ENCODE measurements at places on chromosomes 2 and 18.

GRCh38 chr2:104577143-104577542, 276.8 kb upstream of the POU3F3 start:
- DNase-seq, result no peak

- DNase-seq, result no peak
Observed at GRCh38 chr2:193272011-193272410, 1077.3 kb upstream of the TMEFF2 start.

GRCh38 chr18:58544616-58545337, 84.1 kb downstream of the ALPK2 start:
- DNase-seq, result no peak

DNA sequence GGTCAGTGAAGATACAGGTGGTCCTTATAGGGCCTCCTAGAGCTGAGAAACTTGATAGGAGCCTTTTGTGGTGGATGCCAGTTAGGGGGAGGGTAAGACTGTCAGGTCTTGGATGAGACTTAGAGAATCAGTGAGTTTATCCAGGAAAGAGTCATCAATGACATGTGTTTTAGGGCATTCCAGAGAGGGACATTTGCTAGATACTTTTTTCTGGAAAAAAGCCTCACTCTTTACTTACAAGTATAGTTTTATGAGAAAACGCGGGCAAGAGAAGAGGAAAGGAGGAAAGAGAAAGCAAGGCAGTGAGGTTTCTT, 24.5 kb upstream of the MSGN1 start:
- no peak for DNase-seq

DNA sequence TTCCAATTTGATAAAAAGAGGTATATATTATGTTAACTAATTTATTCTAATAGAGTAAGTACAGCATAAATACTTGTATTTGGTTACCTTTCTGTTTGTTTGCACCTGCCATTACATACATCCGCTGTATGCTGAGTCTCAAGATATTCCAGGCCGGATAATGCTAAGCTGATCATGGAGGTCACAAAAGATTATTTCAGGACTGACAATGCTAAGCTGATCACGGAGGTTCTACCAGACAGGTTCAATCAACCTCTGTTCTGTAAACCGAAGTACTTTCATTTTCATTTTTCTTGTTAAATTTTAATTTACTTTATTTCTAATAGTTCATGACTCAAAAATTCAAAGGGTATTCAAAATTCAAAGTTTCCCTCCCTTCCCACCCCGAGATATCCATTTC, 31.1 kb downstream of the PNO1 start:
- DNase-seq, result no peak

GRCh38 chr18:22900558-22901238, 32.4 kb upstream of the RBBP8 start:
- no peak for DNase-seq

DNA sequence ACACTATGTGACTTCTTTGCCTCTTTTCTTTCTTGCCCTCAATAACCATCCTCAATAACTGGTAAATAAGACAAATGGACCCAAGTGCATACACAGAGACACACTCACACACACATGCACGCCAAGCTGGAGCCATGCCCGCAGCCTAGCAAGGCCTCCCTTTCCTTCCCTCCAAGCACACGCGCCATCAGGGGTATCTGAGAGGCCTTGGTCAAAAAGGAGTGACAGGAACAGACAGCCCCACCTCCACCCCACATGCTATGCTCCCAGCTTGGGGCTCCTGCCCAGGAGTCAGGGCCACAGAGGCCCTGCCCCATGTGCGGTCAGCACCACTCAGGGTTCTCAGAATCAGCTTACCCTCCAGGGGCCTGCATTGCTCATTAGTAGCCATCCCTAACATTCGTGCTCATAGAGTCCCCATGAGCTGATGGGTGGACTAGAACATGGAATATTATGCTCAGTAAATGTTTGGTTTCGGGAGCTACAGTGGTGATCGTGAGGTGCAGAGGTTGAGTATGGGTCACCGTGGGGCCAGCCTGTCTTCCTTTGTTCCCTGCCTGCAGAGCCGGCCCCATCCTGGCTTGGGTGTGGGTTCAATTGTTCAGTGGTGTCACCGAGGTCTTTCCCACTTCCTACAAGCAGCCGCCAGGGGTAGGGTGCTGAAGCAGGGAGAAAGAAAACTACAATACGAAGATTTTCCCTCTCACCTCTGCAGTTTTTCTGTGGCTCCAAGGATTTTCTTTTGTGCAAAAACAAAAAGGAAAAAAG, 158.2 kb upstream of the RAB12 start:
- DNase-seq, result no peak

DNA sequence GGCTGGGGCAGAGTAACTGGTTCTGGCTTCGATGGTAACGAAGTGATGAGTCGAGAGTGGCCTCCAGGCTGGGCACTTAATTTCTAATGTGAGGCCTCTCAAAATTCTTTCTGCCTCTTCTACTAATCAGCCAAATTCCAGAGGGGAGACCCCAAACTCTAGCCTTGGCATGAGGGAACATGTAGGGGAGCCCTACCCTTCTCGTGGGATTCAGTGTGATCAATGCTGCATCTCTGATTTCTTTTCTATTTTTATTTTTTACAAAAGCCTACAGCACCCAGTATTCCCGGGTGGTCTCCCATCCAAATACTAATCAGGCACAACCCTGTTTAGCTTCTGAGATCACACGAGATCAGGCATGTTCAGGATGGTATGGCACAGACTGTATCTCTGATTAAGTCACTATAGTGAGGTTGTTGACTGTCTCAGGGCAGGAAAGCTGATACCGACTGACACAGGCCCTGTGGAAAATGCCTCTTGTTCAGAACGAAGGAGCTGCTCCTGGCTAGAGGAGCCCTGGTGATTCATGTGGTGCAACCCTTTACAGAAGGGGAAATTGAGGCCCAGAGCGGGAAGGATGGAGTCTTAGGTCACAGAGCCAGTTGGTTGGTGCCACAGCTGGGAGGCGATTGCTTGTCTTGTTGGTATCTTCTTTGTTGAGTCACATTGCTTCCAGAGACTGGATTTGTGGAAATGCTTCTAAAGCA, 126.3 kb upstream of the HS6ST1 start:
- no peak for DNase-seq

- no peak for DNase-seq
Observed at GRCh38 chr2:127735537-127736399, 34.5 kb downstream of the SFT2D3 start.

- no peak for DNase-seq
Observed at GRCh38 chr18:50709193-50709592, 110.6 kb downstream of the MRO start.

DNA sequence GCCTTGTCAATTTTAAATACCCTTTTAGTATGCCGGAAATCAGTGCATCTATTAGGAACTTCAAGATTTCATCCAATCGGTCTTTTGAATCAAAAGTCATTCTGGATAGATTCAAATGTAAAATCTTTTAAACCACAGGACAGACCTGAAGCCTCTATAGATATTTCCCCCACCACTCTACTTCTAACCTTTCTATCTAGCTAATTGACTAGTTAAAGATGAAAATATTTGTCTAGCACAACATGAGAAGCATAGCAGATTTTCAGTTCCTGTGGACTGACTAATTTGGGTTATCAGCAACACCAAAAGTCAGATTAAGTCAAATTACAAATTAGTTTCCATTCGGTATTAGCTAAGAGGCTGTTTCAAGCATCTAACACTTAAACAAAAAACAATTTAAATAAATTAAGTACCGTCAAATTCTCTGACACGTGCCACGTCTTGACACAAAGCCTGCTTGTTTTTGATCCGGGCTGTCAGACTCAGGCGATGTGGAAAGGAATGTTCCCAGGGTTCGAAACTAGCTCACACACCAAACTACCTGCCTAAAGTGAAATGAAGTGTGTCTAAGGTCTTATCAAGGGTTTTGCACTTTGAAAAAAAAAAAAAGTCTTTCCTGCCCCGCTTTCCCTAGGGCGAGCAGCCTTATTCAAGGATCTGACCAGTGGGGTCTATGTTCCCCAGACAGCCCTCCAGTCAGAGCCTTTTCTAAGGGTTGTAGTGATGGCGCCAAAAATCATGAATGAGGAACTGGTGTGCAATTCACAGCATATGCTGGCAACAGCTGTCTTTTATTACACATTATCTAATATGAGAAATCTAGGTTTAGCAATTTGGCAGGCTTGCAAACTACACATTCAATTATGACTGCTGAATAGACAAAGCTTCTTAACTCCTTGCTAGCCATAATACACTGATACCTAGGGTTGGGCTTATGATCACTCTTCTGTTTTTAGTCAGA, 4.7 kb downstream of the CYTIP start:
- DNase-seq, result no peak

- DNase-seq, result no peak
Observed at GRCh38 chr2:71925268-71926088, 222.2 kb downstream of the CYP26B1 start.

DNA sequence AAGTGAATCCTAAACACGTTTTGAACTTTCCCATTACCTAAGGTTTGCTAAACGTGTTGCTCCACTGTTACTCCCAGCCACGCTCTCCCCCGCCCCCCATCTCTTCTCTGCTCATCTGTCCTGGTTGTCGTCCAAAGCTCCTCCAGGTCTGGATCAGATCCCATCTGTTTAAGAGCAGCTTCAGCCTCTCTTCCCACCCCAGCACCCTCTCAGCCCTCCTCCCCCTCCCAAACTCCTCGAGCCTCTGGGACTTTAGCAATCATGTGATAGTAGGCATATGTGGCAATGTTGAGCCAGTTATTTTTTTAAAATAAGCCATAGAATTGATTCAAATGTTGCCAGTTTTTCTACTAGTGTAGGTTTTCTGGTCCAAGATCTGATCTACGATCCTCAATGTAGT, 20.0 kb upstream of the LPIN1 start:
- no peak for DNase-seq

- DNase-seq, result no peak
Observed at GRCh38 chr2:221518935-221519625, 53.0 kb downstream of the EPHA4 start.

DNA sequence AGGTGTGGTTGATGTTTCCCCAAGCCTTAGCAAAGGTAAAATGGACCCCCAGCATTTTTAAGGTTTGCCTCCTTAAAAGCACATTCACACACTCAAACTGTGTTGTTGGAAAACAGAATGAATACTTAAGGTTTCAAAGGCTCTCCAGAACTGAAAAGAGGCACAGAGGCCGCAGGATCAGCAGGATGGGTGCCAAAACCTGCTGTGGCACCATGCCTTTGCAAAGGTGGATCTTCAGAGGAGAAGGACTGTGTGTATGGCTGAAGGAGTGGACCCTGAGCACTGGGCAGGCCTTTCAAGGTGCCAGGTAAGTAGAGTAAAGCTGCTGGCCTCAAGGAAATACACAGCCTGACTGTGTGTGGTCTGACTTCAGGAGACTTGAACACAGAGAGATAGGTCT, 127.3 kb downstream of the XRCC5 start:
- DNase-seq, result no peak

DNA sequence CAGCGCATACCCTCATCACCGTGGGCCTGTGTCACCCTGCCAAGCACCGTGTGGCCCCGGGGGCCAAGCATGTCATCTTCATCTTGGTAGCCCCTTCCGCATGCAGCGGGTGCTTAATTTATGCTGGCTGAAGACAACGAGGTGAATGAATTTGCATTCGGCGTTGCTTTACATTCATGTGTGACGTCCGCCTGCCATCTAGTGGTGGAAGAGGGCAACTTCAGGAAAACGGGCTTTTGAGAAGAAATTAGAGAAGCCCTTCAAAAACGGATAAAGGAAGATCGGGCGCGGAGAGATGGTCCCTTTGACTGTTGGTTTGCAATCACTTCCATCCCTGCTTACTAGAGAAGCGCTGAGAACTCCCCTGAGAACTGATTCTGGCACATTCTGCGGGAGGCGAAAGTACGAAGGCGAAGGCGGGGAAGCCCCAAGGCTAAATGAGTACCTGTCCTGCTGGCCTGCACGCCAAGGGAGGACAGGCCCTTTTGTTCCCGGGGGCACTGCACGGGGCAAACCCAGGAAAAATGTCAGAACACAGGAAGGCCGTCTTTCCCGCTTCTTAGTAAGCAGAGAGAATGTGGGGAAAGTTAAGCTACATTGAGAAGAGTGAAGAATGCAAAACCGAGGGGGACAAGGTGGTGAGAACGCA, 145.9 kb downstream of the ZNF516 start:
- DNase-seq, result no peak

DNA sequence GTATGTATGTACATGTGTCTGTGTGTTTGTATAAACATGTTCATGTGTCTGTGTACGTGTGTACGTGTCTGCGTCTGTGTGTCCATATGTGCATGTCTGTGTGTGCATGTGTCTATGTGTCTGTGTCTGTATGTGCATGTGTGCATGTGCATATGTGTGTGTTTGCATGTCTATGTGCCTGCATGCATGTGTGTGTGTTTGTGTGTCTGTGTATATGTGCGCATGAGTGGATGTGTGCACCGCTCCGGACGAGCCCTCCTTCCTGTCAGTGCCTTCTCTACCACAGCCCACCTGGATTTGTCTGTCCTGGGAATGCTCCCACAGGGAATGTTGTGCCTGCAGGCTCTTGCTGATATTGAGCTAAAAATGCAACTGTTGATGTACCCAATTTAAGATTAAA, 113.3 kb upstream of the EPC2 start:
- no peak for DNase-seq

DNA sequence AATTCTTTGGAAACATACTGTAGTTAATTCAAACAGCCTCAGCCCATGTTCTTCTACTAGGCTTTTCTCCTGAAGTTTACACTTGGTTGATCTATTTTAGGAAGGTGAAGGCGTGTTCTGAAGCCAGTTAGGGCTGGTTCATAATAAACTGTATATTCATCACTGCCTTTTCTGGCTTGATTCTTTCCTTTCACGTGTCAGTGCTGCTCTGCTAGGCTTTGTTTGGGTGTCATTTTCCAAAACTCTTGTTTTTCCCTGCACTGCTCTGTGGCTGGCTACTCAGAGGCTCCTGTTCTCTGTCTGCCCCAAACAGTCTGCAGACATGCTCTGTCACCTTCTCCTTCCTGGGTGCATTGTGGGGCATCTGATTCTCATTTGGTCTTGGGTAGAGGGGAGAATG, 136.1 kb downstream of the PARD3B start:
- no peak for DNase-seq

- DNase-seq, result no peak
Observed at GRCh38 chr2:241252778-241253475, 62.5 kb downstream of the HDLBP start.

- DNase-seq, result no peak
Observed at GRCh38 chr2:70756128-70756527, 11.9 kb downstream of the ADD2 start.

- no peak for DNase-seq
Observed at GRCh38 chr18:48455555-48456478, 46.6 kb upstream of the ZBTB7C start.
